ENCODE measurements at places on chromosomes 5 and 9.

- no peak for DNase-seq
Observed at GRCh38 chr5:180799902-180800801, 2.5 kb downstream of the MGAT1 start.

DNA sequence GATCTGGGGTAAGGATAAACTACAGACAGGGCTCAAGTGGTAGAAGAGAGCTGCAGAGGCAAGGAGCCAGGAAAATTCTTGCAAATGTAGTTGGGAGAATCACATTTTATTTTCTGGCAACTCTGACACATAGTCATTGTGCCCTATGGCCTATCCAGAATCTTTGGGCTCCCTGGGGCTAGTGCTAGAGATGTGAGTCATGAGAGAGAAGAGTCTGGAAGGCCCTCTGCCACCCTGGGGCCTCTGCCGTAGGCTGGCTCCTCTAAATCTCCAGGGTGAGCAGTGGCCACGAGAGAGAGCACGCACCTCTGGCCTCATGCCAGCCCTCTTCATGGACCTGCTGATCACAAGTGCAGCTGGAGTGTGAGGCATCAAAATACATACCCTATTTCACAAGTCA is 74.3 kb upstream of the SSBP2 start:
- no peak for DNase-seq

DNA sequence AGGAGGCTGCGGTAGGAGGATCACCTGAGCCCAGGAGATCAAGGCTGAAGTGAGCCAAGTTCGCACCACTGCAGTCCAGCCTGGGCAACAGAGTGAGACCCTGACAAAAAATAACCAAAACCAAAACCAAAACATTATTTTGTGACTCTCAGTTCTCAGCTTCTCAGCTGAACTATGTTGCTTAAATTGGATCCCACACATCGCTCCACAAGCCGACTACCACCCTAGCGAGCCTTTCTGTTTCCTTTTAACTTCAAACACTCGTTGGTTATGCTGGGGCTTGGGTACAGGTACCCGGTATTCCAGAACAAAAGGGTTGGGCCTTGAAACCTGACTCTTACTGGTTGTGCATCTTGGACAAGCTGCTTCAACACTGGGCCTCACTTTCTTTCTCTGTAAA is 3.8 kb upstream of the PTGS1 start:
- DNase-seq = no peak

DNA sequence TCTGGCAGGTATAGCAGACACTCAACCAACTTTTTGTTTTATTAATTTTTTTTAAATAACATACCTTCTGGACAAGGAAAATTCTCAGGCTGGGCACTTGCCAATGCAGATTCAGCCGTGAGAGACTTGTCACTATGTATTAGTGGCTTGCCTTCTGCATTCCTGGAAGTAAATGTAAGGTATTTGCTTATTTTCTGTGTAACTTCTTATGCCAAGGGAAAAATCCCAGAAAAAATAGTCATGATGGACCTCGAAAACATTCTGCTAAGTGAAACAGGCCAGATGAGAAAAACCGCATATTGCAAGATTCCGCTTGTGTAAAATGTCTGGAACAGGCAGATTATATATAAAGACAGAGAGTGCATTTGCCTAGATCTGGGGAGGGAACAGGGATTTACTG is 260.3 kb upstream of the DAPK1 start:
- no peak for DNase-seq

GRCh38 chr5:32542216-32543059 is 42.9 kb upstream of the SUB1 start:
- no peak for DNase-seq

DNA sequence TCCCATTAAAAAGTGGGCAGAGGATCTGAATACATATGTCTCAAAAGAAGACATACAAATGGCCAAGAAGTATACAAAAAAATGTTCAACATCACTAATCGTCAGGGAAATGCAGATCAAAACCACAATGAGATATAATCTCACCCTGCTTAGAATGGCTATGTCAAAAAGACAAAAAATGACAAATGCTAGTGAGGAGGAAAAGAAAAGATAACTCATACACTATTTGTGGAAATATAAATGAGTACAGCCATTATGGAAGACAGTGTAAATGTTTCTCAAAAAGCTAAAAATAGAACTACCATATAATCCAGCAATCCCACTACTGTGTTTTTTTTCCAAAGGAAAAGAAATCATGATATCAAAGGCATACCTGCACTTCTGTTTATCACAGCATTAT is 450.7 kb downstream of the EFNA5 start:
- no peak for DNase-seq

GRCh38 chr5:5676218-5676617 is 253.7 kb downstream of the ICE1 start:
- no peak for DNase-seq

GRCh38 chr9:99868845-99869244 is 37.6 kb upstream of the STX17 start:
- DNase-seq = no peak

DNA sequence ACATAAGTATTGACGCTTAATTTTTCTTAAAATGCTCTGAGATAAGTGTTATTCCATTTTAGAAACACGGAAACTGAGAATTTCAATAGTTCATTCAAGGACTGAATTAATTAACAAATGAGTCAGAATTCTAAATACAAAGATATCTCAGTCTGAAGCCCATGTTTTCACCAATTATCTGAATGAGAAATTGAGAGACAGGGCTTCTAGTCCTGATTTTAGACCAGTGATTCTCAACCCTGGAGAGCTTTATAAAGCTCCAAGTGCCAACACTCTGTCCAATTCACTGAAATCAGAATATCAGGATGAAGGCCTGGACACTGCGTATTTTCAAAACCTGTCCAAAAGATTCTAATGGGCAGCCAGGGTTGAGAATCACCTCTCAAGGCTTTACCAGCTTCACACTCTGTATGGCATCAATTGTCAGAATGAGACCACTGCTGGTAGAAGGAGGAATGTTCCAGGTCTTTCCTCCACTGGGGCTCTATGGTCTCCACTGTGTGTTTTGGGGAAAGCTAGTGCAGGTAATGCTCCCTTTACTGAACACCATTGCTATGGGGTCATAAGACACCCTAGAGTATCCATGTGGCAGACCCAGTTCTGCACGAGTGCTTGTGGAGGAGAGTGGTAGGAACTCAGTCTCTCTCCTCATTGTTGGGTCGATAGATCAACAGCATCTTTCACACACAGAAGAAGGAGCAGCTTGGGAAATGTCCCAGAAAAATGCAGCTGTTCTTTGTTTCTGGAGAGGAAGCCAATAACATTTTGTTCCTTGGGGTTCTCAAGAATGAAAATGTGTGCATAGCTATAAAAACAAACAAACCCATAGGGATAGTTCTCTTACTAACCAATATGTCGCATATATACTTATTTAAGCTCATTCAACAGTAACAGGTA is 99.7 kb upstream of the OSMR start:
- DNase-seq = no peak

GRCh38 chr5:60386436-60387050 is 313.4 kb downstream of the DEPDC1B start:
- no peak for DNase-seq

- no peak for DNase-seq
Observed at GRCh38 chr5:40226906-40227305, 452.8 kb upstream of the PTGER4 start.

- DNase-seq = no peak
Observed at GRCh38 chr5:141155540-141156374, 5.9 kb downstream of the PCDHB6 start.

GRCh38 chr9:124423591-124423990 is 8.3 kb upstream of the PSMB7 start:
- DNase-seq = no peak

DNA sequence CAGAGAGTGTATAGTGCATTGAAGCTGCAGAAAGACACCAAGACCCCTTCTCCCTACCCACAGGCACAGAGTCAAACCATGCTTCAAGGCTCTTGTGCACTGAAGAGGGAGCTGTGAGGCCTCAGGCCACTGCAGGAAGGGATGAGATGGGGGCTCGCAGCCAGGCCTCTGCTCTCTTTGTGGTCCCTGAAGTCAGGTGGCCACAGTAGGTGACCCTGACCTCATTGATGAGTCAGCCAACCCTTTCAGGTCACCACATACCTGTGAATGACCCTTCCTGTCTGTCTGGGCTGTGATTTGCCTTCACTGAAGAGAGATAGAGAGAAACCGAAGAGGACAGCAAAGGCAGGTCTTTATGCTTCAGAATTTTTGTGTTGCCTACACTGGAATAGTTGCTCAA is 372.1 kb downstream of the ACTL7B start:
- DNase-seq = no peak

GRCh38 chr5:16976625-16977008 is 40.5 kb upstream of the MYO10 start:
- no peak for DNase-seq

DNA sequence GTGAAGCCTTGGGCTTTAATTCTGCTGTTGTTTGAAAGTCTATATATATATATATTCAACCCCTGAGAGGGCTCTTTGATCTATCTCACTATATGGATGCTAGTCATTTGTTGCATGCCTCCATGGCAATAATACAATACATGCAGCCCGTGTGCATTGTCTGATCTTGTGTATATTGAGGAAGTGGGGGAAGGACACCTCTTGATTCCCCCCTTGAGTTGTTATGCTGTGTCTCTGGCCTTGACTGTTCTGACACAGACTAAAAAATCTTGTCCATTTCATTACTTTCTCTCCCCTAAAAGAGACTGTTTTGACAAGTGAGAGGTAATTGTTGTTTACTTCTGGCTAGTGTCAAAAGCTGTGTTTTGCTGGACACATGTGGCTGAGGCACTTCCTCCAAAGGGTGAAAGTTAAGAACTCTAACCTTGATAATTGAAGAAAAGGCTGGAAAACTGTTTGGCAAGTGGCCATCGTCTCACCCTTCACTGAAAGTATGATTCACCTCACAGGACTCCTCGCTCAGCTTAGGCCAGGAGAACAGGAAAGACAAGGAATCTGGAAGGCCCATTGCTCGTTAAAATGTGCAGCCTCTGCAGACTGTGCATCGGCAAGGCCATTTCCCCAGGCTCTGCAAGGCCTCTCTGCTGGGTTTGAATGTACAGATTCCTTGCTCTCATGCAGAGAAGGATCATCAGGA is 304.0 kb downstream of the PRELID2 start:
- DNase-seq = no peak

DNA sequence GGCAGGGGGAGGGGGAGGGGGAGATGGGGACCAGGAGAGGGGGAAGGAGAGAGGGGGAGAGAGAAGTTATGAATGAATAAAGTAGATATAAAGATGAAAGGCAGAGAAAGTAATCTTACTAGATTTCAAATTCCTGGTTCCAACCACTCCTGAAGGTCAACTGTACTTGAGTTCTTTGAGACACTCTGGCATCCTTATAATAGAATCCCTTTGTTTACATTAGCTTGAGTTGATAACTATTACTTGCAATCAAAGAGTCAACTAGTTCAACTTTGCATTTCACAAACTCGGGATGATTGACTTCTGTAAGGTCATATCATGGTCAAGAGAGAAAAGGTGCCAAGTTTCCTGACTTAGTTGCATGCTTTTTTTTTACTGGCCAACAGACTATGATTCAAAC is 42.2 kb downstream of the BAAT start:
- no peak for DNase-seq

DNA sequence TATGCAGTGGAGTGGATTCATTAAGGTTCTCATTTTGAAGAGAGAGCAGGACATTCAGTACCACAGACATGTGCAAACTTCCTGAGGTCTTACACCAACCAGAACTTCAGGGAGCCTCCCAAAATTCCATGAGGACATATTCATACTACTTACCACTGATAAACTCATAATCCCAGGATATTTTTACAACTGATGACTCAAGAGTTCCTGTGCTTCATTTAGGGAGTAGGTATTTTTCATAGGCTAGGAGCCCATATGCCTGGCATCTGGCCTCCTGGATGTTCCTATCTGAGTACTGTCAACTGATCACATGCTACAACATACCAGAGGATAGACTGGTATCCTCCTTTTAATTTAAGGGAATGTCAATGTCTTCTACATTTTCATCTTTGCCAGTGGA is 578.0 kb downstream of the EFNA5 start:
- DNase-seq = no peak

- DNase-seq = no peak
Observed at GRCh38 chr5:124203303-124203702, 543.1 kb downstream of the ZNF608 start.

DNA sequence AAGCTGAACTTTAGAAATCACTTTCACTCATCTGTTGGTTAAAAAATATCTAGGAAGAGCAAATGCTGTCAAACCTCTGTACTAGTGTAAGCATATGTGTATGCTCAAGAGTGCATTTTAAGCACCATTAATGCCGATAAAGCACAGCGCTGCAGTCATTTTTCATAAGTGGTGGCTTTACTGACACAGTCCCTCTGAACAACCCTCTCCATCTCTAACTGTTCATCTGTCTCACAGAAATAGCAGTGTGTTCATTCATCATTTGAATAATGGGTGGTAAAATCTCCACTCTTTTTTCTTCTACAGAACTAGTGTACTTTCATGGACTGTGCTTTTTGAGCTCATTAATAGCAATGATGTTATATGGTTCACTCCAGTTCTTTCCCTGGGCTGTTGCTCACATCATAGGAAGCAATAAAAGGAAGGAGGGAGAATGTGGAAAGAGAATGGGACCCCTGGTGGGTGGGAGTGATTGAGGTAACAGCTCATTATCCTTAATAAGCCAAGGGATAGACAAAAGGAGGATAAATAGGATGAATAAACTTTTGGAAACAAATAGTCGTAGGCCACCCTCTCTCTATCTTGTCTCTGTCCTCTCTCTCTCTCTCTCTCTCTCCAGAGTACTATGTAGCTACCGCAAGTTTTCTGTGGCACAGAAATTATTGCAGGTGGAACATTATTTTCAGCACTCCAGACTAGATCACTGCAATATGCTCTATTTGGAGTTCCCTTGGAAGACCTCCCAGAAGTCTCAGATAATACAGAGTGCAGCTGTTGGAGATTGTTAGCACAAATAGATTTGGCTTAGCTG is 117.9 kb upstream of the PRDM9 start:
- DNase-seq = no peak

- DNase-seq = no peak
Observed at GRCh38 chr5:84821924-84822323, 437.2 kb upstream of the EDIL3 start.

GRCh38 chr9:132703336-132703735 is 33.1 kb downstream of the GTF3C4 start:
- no peak for DNase-seq

DNA sequence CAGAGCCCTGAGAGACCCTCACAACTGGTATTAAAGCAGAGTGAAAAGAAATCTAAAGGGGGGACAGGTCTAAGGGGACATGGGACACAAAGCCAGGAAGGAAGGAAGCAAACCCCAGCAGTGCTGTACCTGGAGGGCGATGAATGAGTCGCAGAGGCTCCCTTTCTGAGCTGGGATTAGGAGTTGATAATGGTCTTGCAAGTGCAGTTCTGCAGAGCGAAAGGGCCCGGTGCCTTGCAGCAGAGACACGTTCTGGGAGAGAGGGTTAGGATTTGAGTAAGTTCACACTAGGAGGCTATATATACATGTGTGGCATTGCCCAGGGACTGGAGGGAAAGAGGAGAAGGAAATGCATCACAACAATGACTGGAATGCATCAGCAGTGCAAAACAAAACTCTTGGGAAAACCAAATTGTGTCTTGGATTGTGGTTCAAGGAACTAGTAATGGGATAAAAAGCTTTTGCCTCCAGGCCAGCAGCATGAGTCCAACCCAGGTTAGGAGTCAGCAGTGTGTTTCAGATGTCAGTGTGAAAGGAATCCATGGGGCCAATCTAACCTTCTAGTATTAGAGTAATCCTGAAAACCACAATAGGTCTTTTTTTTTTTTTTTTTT is 38.8 kb upstream of the LIFR start:
- no peak for DNase-seq

Measured in CMK (cell line).